Activated CD8-positive, alpha-beta memory T cell treated with anti-CD3 and anti-CD28 coated beads, Interleukin-2, amount 50 U/mL, for 4 hours (primary cell): ENCODE measurements at places on chromosomes 13 and 19.

DNA sequence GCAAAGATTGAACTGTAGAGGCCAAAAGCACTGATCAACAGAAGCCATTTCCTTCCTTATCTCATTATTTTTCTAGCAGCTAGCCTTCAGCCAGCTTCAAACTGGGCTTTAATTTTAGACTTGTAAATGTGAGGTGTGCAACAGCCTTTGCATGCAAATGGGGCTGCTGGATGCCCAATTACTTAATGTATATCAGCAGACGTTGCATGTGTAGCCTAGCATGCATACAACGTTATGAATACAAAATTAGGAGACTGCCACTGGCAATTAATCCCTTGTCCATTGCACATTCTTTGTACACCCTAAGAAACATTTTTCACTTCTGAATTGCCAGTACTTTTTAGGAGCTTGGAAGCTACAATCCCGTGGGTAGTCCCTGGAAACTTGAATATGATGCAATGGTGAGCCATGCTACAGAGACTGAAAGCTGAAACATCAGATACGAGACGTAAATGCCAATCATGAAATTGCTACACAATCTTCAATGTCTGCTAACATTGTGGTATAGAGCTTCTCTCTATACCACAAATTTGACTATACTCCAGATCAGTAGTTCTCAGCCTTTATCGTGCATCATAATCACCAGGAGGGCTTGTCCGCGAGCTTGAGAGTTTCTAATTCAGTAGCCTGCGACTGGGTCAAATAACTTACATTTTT lies 20.2 kb downstream of the EPSTI1 start:
- no peak for DNase-seq

DNA sequence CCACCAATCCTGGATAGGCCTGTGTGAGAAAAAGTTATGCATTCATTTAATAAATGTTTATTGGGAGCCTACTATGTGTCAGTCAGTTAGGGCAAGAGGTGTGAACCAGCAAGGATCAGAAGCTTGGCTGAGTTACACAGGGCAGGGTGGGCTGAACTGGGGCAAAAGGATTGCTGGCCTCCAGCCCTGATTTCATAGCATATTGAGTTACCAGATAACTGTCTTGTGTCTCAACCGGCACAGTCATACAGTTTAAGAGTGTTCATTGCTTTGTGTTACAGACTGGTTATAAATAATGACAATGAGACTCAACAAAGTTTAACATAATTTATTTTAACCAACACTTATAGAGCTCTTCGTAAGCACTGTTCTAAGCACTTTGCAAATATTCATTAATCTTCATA lies 253.8 kb downstream of the DLEU7 start:
- DNase-seq: no peak

- DNase-seq: no peak
Observed at GRCh38 chr13:61880578-61881283, 465.1 kb upstream of the PCDH20 start.

DNA sequence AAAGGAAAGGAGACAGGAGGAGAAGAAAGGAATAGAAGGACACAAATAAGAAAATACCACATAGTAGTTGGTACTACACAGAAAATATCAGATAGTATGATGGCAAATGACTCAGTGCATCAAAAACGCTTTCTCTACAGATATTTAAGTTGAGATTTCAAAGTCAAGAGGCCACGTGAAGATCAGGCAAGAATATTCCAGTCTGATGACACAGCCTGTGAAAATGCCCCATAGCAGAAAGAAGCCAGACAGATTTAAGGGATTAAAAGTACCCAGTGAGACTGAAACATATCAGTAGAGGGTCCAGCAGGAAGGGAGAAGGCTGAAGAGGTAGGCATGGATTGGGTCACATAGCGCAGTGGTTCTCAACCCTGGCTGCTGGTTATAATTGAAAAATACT lies 113.7 kb downstream of the VWA8 start:
- DNase-seq: no peak

GRCh38 chr13:80251403-80251802 lies 89.5 kb downstream of the SPRY2 start:
- DNase-seq: no peak

- DNase-seq: no peak
Observed at GRCh38 chr19:33000510-33000909, 28.5 kb downstream of the FAAP24 start.

GRCh38 chr13:77832339-77833100 lies 86.1 kb downstream of the EDNRB start:
- DNase-seq: no peak

- no peak for DNase-seq
Observed at GRCh38 chr13:69199664-69200063, 908.0 kb upstream of the ATXN8OS start.

DNA sequence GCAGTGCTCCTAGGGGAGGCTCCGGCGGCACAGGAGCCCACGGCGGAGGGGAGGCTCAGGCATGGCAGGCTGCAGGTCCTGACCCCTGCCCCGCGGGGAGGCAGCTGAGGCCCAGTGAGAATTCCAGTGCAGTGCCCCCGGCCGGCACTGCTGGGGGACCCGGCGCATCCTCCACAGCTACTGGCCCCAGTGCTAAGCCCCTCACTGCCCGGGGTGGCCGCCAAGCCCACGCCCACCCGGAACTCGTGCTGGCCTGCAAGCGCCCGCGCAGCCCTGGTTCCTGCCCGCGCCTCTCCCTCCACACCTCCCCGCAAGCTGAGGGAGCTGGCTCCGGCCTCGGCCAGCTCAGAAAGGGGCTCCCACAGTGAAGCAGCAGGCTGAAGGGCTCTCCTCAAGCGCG lies 62.2 kb downstream of the SPRY2 start:
- no peak for DNase-seq

DNA sequence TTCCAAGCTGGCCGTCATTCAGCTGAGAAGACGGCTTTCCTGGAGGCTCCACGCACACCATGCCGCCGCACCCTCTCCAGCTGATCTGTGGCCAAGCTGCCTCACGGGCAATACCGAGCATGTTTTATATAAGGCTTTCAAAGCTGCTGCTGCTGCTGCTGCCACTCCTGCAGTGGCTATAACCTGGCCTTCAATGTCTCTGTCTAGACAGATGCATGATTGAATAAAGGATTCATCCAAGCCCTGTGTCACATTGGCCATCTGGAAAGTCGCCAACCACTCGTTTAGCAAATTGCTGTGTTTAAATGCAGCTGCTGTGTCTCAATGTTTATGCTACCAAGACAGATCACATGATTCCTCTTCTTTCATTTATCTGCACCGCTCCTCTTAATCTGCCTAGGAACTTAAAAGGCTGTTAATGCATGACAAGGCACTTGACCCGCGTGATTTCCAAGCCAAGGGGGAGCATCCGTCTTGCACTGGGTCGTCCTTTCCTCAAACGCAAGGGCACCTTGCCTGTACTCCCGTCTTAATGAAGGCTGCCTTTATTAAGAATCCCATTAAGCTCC lies 114.3 kb downstream of the TEX26 start:
- no peak for DNase-seq

- DNase-seq: no peak
Observed at GRCh38 chr13:109904218-109904617, 117.8 kb upstream of the IRS2 start.

DNA sequence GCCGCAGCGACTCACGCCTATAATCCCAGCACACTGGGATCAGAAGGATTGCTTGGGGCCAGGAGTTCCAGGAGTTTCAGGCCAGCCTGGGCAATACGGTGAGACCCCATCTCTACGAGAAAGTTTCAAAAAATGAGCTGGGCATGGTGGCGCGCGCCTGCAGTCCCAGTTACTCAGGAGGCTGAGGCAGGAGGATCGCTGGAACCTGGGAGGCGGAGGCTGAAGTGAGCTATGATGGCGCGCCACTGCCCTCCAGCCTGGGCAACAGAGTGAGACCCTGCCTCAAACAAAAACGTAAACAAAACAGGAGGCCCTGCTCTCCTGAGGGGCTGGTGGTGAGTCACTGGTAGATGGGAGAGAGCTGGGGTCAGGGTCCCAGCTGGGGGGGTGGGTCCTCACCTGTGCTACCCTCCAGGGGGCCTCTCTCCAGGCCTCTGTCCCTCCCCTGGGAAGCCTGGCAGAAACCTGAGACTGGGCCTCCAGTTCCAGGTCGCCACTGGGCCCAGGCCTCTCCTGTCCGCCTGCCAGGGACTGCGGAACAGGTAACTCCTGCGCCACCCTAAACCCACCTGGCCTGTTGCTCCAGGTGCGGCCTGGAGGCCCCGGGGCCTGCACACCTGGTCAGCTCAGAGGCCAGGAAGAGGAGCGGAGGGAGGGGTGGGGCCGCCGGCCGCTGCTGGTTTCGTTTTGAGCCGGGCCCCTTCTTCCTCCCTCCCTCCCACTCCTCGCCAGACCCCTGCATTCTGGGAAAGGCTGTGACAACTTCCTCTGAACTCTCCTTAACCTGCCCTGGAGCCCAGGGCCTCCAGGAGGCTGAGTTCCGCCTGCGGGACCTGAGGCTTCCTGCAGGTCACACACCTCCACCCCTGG lies 17.2 kb upstream of the ZBTB7A start:
- DNase-seq: no peak

- no peak for DNase-seq
Observed at GRCh38 chr13:27978301-27978968, 9.3 kb upstream of the CDX2 start.

- no peak for DNase-seq
Observed at GRCh38 chr19:29395111-29395733, 130.6 kb upstream of the VSTM2B start.

DNA sequence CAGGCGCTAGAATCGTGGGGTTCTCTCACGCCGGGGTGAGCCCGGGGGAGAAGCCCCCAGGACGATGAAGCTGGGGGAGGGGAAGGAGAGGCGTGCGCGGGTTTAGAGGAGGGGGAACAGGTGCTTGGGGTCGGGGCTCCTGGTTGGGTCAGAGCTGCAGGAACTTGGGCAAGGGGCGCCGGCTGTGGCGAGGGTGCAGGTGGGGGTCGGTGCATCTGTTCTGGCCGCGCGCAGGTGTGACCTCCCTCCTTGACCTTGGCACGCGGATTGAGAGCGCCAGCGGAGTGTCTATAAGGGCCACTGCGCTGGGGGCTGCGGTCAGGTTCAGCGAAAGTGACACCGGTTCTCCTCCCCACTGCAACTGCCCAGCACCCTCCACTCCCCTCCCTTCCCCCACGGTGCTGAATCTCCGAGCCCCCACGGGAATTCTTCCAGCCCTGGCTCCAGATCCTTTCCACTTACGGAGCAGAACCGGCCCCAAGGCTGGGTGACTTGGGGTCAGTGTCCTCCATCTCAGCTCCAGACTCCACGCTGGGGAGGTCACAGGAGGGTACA lies 618 bp downstream of the TMEM38A start:
- no peak for DNase-seq

DNA sequence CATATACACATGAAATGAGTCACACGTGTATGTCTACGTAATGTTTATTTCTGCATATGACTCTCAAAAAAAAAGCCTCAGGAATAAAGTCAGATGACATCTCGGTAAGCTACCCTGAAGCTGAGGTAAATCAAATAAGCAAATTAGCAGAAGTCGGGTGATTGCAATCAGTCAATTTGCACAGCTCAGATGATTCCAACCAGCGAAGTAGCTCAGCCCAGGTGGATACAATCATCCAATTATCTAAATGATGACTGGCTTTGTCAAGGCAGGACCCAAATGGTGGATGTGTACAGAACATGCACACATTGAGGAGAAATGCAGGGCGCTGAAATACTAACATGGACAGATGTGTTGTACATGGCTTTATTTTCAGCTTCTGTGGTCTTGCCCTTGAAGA lies 148.5 kb downstream of the ZNF486 start:
- no peak for DNase-seq

- DNase-seq: no peak
Observed at GRCh38 chr13:73704587-73704986, 429.6 kb downstream of the KLF12 start.

GRCh38 chr13:48776401-48776800 lies 122.7 kb downstream of the CYSLTR2 start:
- DNase-seq: no peak

GRCh38 chr19:14073925-14074838 lies 1.6 kb downstream of the MISP3 start:
- DNase-seq: no peak

DNA sequence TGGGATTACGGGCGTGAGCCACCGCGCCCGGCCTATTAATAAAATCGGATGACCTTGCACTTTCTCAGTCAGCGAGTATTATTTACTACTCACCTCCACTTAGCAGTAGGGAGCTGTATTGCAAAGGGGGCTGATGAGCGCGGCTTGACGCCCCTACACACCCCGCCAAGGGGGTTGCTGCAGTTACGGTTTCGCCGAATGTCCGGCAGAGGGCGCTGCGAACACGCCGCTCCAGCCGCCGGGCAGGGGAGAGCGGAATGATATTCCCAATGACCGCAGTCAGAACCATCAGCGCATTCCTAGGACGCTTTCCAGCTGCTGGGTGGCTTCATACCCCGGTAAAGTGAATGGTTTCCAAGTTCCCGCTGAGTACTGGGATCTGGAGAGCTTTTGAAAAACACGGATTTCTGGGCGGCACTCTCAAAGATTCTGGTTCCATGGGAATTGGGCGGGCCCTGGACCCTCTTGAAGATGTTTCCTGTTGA lies 30.0 kb upstream of the TPT1 start:
- DNase-seq: peak; percentile 64

DNA sequence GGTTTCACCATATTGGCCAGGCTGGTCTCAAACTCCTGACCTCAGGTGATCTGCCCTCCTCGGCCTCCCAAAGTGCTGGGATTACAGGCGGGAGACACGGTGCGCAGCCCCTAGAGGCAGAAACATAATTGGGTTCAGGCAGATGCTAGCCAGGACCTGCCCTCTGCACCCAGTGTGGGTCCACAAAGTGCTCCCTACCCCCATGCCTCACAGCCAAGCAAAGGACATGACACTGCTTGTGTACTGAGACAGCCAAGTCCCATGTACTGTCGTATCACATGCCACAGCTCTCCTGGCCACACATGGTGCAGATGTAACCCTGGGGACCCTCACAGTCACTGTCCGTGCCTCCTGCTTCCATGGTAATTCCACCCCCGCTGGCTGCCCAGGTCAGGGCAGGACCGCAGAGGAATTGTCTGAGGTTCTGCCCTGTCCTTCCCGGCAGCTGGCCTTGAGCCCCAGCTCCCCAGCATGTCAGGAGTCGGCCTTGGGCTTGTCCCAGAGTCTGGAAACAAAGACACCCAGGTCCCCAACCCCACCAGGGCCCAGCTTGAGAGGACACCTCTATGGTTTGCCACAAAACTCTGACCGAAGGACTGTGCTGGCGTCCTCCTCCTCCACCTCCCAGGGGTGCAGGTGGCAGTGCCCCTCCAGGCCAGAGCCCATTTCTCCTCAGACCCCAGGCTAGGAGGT lies 7.6 kb downstream of the PRR36 start:
- DNase-seq: no peak

GRCh38 chr19:38072776-38073750 lies 151.0 kb downstream of the DPF1 start:
- DNase-seq: no peak

DNA sequence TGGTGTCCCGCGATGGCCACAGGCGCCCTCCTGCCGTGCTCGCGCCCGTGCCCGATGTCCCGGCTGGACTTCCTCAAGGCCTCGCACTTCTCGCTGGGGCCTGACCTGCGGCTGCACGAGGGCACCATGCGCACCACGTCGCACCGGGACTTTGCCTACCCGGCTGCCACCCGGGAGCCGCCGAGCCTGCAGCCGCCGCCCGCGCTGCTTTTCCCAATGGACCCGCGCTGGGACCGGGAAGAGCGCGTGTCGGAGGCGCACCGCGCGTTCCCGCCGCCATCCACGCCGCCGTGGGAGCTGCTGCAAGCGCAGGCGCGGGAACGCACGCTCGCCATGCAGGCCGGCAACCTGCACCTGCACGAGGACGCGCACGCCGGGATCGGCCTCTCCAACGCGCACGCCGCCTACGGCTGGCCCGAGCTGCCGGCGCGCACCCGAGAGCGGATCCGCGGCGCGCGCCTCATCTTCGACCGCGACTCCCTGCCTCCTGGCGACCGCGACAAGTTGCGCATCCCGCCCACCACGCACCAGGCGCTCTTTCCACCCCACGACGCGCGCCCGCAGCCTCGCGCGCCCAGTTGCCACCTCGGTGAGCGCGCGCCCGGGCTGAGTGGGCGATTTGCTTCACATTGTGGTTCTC lies 12.1 kb upstream of the PEX11G start:
- no peak for DNase-seq
